ENCODE measurements at places on chromosomes 4 and X.

DNA sequence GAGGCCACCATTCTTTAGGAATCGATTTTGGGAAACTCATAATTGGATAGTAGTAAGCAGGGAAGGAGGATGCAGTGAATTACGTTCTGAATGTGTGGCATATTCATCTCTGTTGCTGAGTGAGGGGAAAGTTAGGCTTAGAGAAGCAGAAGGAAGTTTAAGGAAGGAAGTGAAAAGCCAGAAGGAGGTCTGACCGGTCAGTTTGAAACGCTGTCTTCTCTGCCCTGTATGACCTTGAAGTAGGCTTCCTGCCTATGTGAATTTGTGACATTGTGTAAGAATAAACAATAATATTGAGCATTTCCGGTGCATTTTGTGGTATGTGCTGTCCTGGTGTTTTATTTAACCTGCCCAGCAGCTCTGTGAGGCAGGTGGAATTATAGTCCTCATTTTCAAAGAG, 67.3 kb downstream of the PDLIM5 start:
- DNase-seq, result no peak

- DNase-seq, result no peak
Measured at GRCh38 chrX:20438871-20439526, 172.3 kb upstream of the RPS6KA3 start.

DNA sequence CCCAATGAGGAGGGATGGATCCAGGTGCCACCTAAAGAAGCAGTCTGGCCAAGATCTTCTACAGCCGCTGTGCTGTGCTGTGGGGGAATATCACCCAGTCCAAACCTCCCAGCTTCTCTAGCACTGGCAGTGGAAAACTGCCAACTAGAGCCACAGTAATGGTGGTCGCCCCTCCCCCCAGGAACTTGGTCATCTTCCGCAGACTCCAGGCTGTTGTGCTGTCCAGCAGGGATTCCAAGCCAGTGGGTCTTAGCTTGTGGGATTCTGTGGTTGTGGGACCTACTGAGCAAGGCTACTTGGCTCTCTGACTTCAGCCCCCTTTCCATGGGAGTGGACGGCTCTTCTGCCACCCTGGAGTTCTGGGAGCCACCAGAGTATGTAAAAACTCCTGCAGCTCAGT, 18.2 kb downstream of the GPRASP1 start:
- DNase-seq, result no peak

- DNase-seq, result no peak
Measured at GRCh38 chrX:103233263-103233662, 18.4 kb downstream of the BEX4 start.

DNA sequence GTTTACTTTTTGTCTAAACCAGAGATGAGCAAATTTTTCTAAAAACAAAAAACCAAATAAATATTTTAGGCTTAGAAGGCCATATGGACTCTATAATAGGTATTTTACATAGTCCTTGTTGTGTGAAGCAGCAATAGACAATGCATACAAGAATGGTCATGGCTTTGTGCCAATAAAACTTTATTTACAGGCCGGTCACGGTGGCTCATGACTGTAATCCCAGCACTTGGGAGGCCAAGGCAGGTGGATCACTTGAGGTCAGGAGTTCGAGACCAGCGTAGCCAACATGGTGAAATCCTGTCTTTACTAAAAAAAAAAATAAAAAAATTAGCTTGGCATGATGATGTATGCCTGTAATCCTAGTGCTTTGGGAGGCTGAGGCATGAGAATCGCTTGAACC, 227.6 kb downstream of the CBR4 start:
- DNase-seq, result no peak

- no peak for DNase-seq
Measured at GRCh38 chr4:103308248-103308561, 110.1 kb upstream of the CENPE start.

DNA sequence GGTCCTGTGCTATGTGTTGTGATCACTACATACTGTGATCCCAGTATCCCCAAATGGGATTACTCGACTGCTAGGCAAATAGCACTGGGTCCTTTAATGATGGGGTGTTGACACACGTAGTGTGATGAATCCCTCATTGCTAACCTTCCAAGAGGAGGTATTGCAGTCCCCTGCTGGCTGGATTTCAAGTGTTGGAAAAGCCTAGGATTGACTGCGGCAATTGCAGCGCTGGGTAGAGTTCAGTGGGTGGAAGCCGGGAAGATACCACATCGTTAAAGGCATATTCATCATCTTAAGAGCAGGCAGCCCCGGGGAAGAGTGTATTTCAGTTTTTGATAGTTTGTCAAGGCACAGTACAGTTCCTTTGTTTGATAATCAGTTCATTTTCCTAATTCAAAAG, 159.9 kb downstream of the TRIML1 start:
- DNase-seq, result no peak

GRCh38 chr4:33302321-33302720, 2582.2 kb downstream of the PCDH7 start:
- DNase-seq, result no peak

- peak; percentile 28 for DNase-seq
Measured at GRCh38 chrX:132292793-132293192, 73.5 kb upstream of the RAP2C start.

GRCh38 chr4:132108784-132109183, 1040.3 kb upstream of the PCDH10 start:
- DNase-seq, result no peak

DNA sequence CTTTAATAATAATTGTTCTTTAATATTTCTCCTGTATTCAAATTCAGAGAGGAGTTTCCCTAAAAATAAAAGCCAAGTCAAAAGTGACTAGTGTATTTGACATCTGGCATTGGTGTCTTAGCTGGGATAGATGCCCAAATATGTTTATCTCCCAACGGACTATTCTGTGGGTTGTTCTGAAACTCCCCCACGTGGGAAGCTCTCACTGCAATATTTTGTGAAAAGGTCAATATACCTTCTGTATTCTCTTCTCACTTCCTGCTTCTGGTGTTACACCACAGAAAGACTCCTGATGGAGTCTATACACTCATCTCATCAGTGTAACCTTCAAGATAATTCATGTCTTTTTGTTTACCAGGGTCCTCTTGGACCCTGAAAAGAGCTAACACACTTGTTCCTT, 2052.8 kb upstream of the TENM3 start:
- no peak for DNase-seq
